Fibroblast of skin of right biceps (primary cell): ENCODE measurements at places on chromosomes 7 and 10.

- no peak for DNase-seq
These were observed 3.4 kb upstream of the RASSF4 start for GRCh38 chr10:44956226-44956625.

GRCh38 chr10:36504758-36505157 is 620.6 kb upstream of the ANKRD30A start:
- DNase-seq = no peak

DNA sequence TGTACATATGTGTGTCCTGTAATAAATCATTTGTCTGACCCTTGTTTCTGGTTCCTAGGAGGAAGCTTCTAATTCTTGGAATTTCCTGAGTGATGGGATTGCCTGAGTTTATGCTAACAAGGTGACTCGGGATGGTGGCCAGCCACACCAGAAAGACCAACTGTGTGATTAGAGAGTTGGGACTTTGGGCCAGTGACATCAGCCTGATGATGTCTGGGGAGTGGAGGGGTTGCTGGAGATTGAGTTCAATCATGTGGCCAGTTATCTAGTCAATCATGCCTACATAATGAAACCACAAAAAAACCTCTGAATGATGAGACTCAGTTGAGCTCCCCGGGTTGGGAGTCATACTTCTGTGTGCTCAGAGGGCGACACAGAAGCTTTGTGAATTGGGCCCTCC is 23.5 kb upstream of the CARD11 start:
- DNase-seq = no peak

- DNase-seq = no peak
These were observed 5.0 kb upstream of the MSMB start for GRCh38 chr10:46050941-46051623.

DNA sequence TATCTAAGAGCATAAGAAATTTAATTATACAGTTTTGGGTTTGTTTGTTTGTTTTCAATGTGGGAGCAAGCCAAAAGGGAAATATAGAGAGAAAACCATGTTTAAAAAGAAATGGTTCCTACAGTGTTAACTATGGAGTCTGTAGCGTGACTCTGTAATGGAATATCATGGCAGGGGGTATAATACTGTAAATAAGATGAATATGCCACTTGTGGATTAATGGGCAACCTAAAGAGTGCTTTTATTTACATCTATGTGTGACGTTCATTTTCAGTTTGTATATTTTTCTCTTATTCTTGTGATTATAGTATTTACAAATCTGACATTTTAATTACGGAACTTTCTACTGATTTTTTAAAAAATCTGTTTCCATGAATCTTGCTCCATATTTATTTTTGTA is 95.9 kb downstream of the POLL start:
- no peak for DNase-seq

GRCh38 chr7:37957221-37957970 is 37.0 kb downstream of the EPDR1 start:
- DNase-seq = no peak

DNA sequence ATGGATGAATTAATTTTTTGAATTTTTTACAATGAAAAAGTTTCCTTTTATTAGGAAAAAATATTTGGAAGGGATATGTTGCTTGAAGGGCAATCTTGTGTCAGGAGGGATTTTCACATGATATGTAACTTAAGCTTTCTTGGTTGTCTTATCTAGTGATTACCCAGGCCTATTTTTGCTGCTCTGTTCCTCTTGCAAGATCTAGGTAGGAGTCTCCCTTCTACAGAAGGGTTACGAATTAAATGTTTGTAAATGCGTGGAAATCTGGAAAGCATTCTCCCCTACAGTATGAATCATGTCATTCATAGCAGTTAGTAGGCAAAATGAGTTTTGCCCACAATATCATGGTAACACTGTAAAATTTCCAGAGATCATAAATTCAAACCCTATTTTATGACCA is 57.7 kb upstream of the CDK14 start:
- no peak for DNase-seq

GRCh38 chr10:20970708-20971107 is 73.6 kb upstream of the NEBL start:
- no peak for DNase-seq

GRCh38 chr10:31883397-31883796 is 45.2 kb downstream of the ARHGAP12 start:
- DNase-seq = no peak

DNA sequence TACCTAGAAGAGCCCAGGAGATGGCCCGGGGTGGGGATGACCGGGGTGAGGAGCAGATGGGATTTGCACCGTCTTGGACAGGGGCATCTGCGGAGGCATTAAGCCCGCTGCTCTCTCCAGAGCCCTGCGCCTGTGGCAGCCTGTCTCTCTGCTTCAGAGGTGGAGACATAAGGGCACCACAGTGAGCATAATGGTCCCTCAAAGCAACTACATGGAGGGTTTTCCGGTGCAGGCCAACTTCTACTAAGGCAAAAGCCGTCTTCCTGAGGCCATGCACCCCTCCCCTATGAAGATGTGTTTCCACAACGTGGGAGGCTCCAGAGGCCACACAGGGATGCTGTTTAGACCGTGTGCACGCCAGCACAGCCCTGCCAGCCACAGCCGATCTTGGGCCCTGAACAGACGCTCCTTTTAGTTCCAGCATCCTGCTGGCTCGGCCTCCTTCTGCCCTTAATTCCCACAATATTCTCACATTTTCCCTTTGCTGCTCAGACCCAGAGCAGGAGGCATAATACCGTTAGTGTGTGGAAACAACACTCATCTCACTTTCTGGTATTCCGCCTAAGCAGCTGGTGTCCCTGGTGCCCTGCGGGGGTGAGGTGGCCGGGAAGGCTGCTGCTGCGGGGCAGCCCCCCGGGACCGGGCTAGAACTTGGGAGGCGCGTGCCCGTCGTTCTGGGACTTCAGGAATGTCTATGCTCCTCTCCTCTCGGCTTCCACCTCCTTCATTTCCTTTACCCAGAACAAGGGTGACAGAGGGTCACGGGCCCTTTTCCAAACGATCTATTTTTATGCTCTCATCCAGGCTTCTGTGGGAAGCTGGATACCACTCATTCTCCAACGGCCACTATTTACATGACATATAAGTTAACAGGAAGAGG is 266.9 kb downstream of the TNS3 start:
- peak; percentile 77 for DNase-seq

DNA sequence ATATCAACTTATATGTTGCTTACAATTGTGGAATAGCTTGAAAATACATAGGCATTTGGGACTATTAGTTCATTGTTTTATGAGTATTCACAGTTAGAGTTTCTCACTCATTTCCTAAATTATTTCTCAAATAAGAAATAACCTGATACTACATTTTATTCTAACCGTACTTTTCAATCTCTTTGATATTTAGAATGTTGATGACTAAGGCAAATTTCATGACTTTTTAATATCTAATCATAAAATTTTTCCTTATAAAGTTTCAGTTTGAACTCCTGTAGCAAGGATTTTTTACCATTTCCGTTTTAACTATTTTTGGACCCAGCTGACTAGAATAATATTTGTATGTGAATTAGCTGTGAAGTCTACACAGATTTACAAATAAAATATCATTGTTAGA is 41.3 kb upstream of the GNAI1 start:
- no peak for DNase-seq

GRCh38 chr10:124665558-124665957 is 78.6 kb downstream of the FAM53B start:
- no peak for DNase-seq

DNA sequence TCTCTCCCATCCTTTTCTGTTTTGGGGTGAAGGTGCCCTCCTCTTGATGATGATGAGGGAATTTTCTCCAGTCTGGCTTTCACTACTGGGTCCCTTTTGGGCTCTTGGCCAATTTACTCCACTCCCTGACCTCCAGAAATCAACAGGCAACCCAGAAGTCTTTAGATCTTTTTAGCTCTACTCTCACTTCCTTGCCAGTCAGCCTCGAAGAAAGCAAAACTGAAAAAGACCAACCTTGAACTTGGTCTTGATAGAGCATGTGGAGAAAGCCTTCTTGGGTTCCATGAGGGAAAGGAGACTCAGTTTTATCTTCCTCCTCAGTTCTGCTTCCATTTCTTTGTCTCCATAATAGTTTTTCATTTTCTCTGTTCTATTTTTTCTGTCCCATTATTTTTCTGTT is 91.4 kb upstream of the NPVF start:
- DNase-seq = no peak

GRCh38 chr7:113199841-113200240 is 81.5 kb upstream of the SMIM30 start:
- peak; percentile 72 for DNase-seq

DNA sequence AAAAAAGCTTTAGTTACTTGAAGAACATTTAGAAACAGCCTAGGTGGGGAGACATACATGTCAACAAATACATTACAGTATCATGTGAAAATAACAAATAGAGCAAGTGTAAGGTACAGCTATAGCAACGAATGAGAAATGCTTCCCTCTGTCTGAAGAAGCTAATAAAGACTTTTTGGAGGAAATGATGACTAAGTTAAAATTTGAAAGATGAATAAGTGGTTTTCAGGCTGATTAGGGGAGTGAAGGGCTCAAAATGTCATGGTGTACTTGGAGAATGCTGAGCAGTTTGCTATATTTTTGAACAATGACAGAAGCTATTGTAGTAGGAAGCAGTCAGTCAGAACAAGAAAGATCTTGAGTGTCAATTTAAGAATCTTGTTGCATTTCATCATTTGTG is 2.8 kb upstream of the ARMC3 start:
- no peak for DNase-seq

DNA sequence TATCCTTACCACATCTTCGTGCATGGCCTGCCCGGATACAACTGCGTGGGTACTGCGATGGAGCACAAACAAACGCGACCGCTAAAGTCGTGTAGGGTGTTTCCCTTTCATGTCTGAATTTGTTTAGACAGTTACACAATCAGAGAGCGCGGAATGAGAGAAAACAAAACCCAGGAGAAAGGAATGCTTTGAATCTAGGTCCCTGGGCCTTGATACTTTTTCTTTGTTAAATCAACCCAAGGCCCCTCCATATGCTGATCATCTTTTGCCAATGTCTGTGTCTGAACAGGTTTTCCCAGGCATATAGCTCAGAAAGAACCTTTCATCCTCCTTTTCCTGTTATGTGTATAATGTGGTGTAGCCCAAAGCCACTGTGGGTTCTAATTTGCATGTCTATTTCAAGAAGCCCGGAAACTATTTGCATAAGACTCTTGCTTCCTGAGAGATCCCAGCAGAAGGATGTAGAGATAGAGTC is 145.8 kb downstream of the FRMD4A start:
- no peak for DNase-seq

- no peak for DNase-seq
These were observed 193.1 kb upstream of the IMMP2L start for GRCh38 chr7:111755383-111755782.

DNA sequence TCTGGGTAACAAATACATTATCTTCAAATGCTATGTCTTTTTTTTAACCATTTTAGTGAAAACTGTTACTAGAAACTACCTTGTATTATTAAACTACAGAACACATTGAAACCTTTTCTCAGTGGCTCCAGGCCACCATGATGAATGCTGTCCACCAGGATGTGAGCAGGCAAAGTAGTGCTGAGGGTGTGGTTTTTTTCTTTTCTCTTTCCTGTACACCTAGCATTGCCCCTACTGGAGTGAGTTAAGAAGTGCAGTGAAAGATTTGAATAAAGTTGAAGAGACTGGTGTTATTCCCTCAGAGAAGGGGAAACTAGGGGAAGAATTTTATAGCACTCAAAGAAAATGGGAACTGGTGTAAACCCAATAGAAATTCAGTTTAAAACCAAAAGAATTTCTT is 120.0 kb upstream of the SAMD8 start:
- DNase-seq = peak; percentile 14

GRCh38 chr10:62917475-62918238 is 101.5 kb upstream of the EGR2 start:
- no peak for DNase-seq

GRCh38 chr7:108805808-108806397 is 236.2 kb downstream of the DNAJB9 start:
- peak; percentile 40 for DNase-seq

DNA sequence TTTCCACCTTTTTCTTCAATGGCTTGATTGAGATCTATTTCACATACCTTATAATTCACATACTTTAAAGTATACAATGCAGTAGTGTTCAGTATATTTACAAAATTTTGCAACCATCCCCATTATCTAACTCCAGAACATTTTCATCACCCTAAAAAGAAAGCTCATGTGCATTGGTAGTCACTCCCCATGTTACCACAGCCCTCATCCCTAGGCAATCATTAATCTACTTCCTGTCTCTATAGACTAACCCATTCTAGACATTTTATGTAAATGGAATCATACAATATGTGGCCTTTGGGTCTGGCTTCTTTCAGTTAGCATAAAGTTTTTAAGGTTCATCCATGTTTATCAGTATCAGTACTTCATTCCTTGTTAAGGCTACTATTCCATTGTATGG is 214.2 kb downstream of the WDR11 start:
- no peak for DNase-seq

- DNase-seq = no peak
These were observed 886.1 kb upstream of the SORCS1 start for GRCh38 chr10:108050626-108051025.

DNA sequence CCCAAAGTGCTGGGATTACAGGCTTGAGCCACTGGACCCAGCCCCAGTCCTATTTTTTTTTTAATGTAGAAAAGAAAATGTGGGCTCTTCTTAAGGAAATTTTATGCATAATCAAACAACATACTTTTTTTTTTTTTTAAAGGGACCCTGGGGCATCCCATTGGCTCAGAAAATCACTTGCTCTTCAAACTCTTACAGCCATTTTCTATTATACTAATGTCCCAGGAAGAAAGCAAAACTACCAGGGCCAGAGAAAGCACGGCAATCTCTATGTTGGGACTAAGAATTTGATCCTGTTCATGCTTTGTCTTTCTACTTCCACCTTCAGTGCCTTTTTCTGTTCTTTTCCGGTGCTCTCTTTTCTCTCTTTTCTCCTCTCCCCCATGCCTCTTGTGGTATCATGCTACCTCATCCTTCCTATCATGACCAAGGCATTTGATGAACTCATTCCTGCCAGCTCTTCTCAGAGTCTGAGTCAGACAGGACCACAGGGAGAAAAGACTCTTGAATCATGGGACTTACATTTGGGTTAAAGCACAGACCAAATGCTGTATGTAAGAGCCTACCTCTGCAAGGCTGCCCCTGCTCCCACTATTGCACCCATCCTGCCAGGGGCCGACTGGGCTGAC is 76.4 kb upstream of the CCNY start:
- peak; percentile 96 for DNase-seq

- no peak for DNase-seq
These were observed 8.9 kb upstream of the GBX1 start for GRCh38 chr7:151176401-151176800.

DNA sequence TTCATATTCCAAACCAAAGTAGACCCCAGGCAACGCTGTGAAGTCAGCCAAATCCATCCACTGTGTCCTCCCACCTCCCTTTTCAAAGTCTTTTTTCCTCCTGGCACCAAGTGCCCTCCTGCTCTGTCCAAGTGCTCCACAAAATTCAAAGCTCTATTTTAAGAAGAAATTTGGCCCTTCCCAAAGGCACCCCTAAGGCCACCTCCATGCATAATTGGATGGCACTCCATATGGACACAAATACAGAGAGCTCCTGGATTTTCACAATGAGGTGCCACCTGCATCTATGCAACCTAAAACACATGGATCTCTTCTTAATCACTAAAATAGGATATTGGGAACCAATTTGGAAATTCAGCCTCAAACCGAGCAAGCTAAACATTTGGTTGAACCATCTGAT is 121.6 kb downstream of the RELN start:
- no peak for DNase-seq

- DNase-seq = no peak
These were observed 1.3 kb downstream of the DDX21 start for GRCh38 chr10:68957284-68957615.

GRCh38 chr10:30550967-30551815 is 78.4 kb downstream of the LYZL2 start:
- no peak for DNase-seq
